ENCODE measurements at places on chromosomes 4 and X.

DNA sequence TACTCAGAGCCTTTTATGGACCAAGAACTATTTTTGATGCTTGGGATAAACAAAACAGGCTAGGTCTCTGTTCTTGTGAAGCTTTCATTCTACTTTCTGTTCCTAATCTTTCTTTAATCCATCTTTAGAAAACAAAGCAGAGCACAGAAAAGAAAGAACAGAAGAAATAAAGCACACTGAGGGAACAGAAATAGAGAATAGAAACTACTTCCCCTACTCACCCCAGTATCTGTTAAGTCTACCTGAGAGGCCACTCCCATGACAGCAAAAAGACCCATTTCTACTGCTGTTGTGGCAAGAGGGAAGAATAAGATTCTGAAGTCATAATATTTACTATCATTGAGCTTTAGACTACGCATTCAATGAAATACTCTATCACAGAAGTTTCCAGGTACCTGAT lies 9.2 kb downstream of the RFC1 start:
- no peak for DNase-seq

DNA sequence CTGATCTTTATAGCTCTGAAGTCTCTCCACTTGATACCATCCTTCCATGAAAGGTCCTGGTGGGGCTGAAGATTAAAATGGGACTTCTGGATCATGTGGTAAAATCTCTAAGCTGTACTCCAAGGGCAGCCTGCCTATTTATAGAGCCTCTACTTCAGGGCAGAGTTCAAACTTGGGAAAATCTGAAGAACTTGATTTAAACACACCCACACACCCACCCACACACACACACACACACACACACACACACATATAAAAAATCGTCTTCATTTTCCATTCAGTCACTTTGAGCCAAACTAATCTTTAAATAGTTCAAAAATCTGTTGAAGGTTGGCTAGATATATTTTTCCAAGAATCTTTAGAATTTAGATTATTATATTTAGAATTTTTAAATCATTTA lies 234.9 kb upstream of the GPC4 start:
- DNase-seq = no peak

- no peak for DNase-seq
These were observed 18.9 kb upstream of the FBXW7 start for GRCh38 chr4:152554742-152555141.

DNA sequence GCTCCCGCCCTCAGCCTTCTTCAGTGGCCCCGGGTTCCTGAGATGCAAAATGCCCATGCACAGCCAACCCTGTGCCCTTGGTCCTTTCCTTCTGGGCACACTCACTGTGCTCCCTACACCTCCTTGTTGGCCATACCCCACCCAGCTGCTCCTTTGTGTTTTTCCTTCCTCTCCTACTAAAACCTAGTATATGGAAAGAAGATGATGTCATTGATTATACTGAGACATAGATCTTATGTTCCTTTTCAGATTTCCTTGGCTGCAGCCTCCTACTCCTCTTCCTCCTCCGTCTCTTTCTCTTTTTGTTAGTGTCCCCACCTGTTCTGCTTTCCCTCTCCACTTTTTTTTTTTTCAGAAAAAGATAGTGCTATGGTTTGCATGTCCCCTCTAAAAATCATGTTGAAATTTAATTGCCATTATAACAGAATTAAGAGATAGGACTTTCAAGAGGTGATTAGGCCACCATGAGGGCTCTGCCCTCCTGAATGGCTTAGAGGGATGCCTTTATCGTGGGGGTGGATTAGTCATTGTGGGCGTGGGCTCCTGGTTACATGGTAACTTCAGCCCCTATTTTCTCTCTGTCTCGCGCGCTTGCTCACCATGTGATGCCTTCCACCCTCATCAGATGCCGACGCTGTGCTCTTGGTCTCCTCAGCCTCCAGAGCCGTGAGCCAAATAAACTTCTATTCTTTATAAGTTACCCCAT lies 254.9 kb upstream of the GATB start:
- no peak for DNase-seq

- DNase-seq = no peak
These were observed 119.4 kb downstream of the FAT4 start for GRCh38 chr4:125434136-125434535.

- DNase-seq = no peak
These were observed 2.9 kb downstream of the UGDH start for GRCh38 chr4:39524161-39524957.

- DNase-seq = no peak
These were observed 21.1 kb upstream of the PAPSS1 start for GRCh38 chr4:107740950-107741701.

DNA sequence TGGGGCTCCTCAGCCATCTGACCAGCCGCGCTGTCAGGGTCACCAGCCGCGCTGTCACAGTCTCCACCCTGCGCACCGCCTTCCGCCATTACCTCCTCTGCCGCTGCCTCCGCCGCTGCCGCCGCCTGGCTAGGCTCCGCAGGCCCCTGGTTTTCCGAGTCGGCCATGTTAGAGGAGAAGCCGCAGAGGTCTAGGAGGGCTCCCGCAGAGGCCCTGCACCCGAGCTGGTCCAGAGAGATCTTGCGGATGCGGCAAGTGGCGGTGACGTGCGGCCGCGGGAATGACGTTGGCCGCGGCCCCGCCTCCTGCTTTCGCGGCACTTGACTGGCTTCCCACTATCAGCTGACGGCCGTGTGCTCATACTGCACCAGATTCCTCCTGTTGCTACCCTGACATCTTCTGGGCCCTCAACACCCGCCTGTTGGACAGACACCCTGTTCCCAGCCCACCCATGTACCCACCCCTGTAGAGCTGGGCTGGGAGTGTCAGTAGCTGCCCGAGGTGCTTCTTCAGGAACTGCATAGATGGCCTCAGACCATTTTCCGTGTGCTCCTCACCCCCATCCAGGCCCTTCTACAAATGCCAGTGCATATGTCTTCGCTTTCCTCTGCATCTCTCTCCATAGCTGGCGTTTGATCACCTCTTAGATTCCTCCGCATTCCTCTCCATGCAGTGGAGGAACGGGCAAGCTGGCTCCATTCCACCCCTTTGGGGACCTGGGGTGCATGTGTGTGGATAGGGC lies at the start of gene NAP1L5:
TSS of gene NAP1L5 (minus strand) at position 242 of the 742 bp plus-strand sequence. CDS start at position 167, 75 bp downstream.
- peak; percentile 79 for DNase-seq

DNA sequence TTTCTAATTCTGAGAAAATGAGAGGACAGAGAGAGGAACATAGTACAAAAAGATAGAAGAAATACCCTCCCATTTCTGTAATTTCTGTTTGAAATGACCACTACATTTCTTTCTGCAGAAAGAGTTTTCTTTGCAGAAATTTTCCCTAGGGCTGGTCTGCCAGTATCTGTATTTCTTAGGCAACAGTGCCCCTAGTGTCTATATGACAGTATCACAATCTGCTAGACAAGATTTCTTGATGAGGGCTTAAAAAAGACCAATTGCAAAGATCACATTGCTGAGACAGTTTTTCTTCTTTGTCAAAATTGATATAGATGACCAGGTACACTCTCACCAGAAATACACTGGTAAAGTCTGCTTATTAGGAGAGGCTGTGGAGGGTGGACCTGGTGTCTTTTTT lies 81.0 kb upstream of the ZDHHC15 start:
- DNase-seq = no peak

DNA sequence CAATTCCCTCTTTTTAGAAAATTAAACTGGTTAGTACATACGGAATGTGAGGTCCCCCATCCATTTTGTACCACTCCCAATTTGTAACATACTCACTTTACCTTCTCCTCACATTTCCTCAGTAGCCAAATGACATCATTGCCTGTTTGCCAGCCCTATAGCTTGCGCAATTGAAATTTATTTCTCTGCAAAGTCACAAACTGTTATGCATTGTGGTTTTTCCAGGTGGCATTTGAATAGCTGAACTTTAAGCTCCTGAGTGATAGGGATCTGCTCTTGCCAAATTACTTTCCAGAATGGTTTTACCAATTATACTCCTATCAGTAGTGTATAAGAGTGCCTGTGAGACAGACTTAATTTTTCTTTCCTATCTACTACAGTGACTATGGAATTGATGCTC lies 7.7 kb downstream of the COL4A5 start:
- DNase-seq = no peak

GRCh38 chr4:38967260-38968095 lies 64.7 kb downstream of the TMEM156 start:
- DNase-seq = no peak

GRCh38 chr4:87153078-87153870 lies 67.1 kb downstream of the KLHL8 start:
- no peak for DNase-seq

GRCh38 chr4:97349468-97350186 lies 793.6 kb downstream of the STPG2 start:
- no peak for DNase-seq

GRCh38 chr4:83389037-83389720 lies 54.5 kb upstream of the HPSE start:
- no peak for DNase-seq

GRCh38 chrX:43643201-43643600 lies 12.9 kb upstream of the MAOA start:
- no peak for DNase-seq

GRCh38 chr4:2469192-2469984 lies 482 bp downstream of the RNF4 start:
- DNase-seq = peak; percentile 88

Data from activated CD8-positive, alpha-beta memory T cell treated with anti-CD3 and anti-CD28 coated beads, Interleukin-2, amount 10 ng/mL, durations not matched to agents 7 days and 5 days (primary cell).